ENCODE measurements at places on chromosomes 16 and 17.

DNA sequence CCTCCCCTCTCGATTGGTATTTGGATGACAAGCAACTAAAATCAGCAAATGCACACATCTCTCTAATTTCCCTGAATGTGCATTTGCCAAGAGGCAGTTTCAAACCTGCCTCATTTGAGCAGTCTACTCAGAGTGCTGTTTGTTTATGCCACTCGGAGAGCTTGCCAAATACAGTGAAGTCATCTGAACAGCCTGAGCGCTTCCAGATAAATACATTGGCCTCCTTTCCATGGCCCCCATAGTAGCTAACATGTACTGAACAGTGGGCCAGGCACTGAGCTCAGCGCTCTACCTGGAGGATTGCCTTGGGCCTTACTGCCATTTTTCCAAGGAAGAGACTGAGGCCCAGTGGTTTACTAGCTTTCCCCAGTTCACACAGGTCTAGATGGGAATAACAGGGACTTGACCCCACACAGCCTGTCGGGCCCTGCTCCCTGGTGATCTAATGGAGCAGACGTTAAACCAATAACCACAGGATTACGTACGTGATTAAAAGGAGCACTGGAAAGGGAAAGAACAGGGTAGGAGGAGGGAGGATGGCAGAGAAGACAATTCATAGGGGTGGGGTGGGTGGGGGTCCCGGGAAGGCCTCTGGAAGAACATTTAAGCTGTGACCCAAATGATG lies 18.7 kb upstream of the ANKRD40CL start:
- DNase-seq: no peak

GRCh38 chr16:68381363-68381724 lies 67.0 kb downstream of the SMPD3 start:
- no peak for DNase-seq

DNA sequence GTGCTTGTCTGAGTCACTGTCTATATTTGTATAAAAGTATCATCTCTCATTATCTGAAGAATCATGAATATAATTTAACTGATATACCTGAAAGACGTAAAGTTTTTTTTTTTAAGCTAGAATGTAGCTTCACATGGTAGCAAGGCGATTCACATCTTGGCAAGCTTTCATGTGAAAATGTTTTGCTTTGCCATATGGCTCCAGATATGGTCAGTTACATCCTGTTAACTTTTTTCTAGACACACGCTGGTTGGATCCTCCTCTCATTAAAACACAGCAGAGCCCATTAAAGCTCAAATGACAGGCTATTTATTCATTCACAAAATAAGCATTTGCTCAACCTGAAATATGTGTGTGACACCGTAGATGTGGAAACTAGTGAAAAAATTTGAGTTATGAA lies 412.8 kb downstream of the KIF2B start:
- no peak for DNase-seq

DNA sequence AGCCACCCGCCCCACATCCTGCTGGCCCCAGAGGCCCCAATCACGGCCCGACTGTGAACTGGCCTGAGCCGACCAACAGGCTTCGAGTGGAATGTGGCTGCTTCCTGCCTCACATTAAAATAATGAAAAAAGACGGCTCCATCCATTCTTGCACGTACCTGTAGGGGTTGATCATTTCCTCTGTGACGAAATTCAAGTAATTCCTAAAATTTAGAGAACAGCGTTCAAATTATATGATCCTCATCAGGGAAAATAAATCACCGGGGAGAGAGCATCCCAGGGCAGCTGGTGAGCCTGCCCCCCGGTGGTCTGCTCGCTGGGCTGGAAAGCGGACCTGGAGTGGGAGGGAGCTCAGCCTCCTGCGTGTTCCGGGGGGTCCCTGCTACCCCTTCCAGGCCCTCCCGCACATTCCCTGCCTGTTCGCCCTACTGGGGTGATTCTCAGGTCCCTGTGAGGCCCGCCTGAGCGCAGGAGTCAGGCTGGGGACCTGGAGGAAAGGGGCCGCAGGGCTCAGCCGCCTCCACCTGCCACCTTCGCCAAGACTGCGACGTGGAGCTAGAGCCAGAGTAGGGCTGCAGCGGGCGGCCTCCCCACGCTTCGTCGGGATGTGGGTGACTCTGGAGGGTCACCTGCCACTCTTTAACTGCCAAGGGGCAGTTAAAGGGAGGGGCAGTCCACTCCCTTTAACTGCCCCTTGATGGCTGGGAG lies 28.9 kb downstream of the SLC7A5 start:
- no peak for DNase-seq

DNA sequence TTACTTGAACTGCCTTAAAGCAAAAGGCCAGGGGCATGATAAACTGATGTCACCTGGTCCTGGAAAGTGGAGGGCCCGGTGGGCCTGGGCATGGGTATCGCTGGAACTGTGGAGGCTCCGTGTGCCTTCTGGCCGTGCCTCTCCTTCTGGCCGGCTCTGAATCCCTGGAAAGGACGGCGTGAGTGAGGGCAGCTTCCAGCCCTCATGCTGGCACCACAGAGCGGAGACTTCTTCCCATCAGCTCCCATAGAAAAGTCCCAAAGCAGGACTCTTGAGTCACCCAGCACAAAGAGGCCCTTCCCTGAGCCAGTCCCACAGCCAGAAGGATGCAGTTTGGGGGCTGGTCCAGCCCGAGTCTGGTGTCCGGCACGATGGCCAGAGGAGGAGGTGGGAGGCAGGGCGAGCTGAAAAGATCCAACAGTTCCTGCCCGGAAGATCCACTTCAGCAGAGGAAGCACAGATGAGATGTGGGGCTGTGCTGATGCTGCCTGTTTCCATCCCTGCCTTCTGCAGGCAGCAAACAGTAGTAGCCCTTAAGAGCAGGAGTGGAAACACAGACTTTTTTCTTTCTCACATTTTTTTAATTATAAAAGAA lies 7.8 kb downstream of the GAA start:
- DNase-seq: no peak

GRCh38 chr16:1779741-1780676 lies 2.4 kb downstream of the SPSB3 start:
- no peak for DNase-seq

DNA sequence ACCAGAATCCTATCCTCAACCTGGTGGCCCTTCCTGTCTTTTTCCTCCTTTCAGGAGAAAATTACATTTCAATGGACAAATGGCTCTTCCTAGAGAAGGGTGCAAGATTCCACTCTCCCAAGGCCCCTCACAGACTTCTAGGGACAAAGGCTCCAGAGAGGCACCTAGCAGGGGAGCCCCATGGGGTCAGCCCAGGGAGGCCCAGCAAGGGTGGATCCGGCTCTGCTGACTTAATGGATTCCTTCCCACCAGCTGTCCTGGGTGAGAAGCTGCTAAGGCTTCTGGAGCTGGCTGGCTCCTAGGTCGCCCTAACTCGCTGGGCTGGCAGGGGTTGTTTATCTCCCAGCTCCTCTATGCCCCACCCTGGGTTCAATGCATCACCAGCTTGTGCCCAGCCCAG lies 152.4 kb downstream of the ZNF423 start:
- no peak for DNase-seq

DNA sequence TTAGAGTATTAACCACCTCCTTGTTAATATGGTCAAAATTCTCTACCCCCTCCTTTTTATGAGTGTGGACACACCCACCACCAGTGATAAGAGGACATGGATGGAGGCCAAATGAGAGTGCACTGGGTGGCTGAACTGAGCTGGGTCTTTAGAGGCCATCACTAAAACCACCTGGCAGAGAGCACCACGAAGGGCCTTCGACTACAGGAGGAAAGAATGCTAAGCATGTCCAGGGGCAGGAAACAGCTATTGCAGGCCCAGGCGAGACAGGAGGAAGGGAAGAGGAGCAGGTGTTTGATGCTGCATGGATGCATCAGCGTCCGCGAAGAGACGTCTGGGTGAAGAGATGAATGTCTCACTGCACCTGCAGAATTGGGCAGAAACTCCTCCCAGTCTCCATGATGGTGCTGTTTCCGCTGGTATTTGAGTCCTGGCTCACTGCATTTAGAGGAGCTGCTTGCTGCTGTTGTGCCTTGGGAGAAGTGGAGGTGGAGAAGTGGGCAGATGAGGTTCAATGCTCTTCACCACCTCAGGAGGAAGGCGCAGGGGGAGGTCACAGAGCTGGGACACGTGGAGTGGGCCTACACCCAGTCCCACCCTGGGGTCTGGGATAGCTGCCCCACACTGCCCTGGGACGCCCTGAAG lies 33.2 kb downstream of the SPHK1 start:
- DNase-seq: no peak

- DNase-seq: no peak
These were observed 1.9 kb downstream of the SRSF1 start for GRCh38 chr17:58005031-58005727.

- DNase-seq: no peak
These were observed 86.8 kb downstream of the ZNF778 start for GRCh38 chr16:89304181-89304851.

GRCh38 chr17:45021607-45022287 lies 29.7 kb downstream of the DCAKD start:
- DNase-seq: no peak

DNA sequence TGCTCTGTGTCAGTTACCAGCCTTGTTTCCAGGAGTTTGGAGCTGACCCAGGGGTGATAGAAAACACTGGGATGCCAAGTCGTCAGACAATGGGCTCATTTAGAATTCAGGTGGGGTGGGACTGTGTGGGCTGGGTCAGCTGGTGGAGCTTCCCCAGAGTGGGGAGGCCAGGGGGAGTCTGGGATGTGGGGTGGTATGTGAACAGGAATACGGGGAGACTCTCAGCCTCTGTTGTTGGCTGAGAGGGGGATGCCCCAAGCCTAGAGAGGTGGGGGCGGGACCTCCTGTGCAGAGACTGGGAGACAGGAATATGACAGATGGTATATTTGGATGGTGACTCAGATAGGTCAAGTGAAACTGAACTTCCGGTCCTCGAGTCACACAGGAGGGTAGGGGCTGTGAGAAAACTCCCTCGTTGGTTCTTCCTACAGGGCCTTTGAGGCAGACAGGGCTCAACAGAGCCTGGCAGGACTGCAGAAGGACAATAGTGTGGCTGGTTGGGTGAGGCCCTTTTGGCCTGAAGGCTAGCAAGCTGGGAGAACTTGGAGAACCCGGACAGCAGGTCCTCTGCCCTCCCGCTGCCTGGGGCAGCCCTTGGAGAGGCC lies 23.7 kb downstream of the CDH1 start:
- no peak for DNase-seq

DNA sequence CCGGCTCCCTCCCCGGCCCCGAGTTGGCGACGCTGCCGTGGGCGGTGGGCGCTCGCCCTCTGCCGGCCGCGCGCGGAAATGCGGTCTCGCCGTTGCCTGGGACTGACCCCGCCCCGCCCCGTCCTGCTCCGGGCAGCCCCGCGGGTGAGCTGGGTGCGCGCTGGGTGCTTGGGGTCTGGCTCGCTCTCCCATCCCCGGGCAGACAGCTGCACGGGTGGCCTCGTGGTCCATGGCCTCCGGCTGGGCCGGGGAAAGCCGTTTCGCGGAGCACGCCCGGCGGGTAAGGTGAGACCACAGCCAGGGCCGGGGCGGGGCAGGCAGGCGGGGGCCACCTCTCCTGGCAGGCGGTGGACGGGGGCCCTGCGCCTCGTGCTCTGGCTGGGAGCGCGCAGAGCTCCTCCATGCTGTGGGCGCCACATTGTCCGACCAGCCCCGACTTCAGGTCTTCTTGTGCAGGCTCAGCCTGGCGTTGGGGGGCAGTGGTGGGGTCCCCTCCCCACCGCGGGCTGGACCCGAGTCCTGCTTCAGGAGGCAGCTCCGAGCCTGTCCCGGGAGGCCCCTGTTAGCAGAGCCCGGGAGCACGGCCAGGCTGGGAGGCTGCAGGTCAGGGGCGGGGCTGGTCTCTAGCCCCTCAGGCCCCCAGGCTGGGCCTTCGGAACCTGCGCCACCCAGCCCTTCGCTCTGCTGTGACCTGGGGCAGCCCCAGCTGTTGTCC lies 7.0 kb upstream of the C1QTNF8 start:
- peak; percentile 32 for DNase-seq

DNA sequence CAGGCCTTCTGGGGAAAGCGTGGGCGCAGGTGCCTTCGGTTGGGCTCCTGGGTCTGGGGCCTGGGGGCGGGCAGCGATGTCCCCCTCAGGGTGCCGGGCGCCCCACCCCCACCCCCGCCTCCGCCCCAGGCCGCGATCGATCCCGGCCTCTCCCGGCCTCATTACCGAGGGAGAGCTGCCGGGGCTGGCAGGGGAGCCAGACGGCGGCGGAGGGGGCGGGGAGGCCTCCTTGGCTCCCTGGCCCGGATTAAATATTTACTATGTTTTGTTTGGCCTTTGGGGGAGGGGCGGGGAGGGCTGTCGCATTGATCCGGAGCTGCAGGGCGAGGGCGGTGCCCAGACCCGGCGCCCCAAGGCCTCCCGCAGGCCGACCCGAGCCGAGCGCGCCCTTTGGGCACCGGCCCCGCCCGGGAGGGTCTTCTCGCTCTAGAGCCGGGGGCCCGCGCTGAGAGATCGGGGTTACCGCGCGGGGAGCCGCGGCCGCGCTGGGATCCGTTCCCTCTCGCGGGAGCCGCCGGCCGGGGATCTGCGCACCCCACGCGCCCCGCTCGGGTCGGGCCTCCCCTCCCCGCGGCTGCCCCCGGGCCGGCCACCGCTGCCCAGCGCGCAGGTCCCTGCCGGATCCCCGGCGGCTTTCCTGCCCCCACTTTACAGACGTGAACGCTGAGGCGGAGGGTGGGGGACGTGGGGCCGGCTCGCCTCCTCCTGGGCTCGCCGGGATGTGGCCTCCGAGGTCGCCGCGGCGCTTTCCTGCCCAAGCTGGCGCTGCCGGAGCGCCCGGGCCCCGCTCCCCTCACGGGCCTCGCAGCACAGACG lies 27.0 kb downstream of the RTN4RL1 start:
- no peak for DNase-seq

- DNase-seq: no peak
These were observed 97.5 kb downstream of the CACNG3 start for GRCh38 chr16:24353622-24354021.

Data from NCI-H187 (cell line).